ENCODE measurements at places on chromosomes 6 and 20. TPM values are rescaled to one million over a fixed set of nuclear protein-coding genes. Genes with fewer than 3 reads are reported as not detected.

DHX16 gene
- total RNA-seq = 67.0 TPM

NNAT gene
- 17.5 TPM for total RNA-seq

ALDH8A1 gene
- total RNA-seq = not detected

VIP gene
- 1.3 TPM for total RNA-seq

THBD gene
- total RNA-seq = 2.7 TPM

SCRT2 gene
- total RNA-seq = not detected

SEL1L2 gene
- not detected for total RNA-seq

RIMS4 gene
- 1.3 TPM for total RNA-seq

CARMIL1 gene
- 18.7 TPM for total RNA-seq

PACRG gene
- not detected for total RNA-seq

CAP2 gene
- total RNA-seq = 7.0 TPM

ZC3H12D gene
- 1.1 TPM for total RNA-seq

GPR6 gene
- not detected for total RNA-seq

SMLR1 gene
- not detected for total RNA-seq

GRCh38 chr20:41306061-41306727, 11.3 kb downstream of the ZHX3 start:
- H3K36me3 ChIP-seq = no peaks in the 10 kb centered on the region
- no peaks in the 10 kb centered on the region for H3K27me3 ChIP-seq
- no peak overlapping the region for H3K27ac ChIP-seq
- no peak for DNase-seq

DNA sequence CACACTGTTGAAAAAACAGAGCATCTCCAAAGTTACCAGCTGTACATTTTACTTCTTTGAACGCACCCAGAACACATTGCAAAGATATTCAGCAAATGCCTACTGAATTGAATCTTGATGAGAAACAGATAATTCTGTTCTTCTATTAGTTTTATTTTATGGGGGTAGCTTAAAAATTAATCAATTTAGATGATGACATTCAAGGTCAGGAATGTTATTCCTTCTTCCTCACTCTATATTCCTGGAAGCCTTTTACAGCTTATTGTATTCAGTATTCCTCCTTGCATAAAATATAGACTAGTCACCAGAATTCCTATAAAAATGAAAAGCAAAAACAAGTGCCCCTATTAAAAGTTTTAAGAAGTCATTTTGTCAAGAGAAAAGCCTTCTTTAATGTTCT, 21.4 kb upstream of the GMDS start:
- no peak overlapping the region for H3K4me3 ChIP-seq
- H3K4me1 ChIP-seq = no peaks in the 10 kb centered on the region
- no peak overlapping the region for H3K27ac ChIP-seq
- H3K36me3 ChIP-seq = peaks cover 40% of the 10 kb centered on the region

DNA sequence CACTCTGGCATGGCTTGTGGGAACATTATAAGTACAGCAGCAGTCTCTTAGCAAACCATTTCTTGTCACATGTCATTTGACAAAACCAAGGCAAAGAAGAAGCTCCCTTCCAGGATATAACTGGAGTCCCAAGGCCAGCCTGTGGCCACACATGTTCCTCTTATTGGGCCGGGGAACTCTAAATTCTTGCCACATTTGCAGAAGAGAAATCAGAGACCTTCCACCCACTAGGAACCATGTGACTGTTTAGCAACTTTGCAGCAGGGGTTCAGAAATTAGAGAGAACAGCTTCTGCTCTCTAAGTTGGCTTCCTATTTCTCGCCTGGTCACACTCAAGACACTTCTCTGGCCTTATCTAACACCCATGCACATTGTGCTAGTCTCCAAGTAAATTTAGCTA, 20.4 kb upstream of the MEP1A start:
- no peaks in the 10 kb centered on the region for H3K4me1 ChIP-seq
- no peak overlapping the region for H3K27ac ChIP-seq
- DNase-seq = no peak
- H3K4me3 ChIP-seq = no peak overlapping the region
- H3K36me3 ChIP-seq = no peaks in the 10 kb centered on the region

DNA sequence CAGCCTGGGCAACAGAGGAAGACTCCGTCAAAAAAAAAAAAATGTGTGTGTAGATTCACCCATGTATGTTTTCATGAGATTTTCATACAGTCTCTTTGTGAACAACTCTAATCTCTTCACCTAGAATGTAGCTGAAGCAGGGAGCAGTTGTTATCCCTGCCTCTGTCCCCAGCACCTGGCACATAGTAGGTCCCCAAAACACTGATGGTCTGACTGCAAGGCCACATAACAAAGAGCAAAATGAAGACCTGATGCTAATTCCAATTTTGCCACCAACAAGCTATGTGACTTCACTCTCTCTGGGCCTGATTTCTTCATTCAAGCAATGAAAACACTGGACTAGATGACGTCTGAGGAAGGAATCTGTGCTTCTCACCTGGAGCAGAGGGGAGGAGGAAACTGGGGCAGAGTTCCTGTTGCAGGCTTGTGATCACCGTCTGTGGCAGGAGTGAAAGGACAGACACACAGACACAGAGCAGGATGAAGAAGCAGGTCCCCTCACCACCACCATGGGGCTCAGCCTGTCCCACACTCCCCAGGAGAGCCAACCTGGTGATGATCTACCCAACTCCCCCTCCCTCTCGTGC, 4.6 kb downstream of the SLC44A4 start:
- DNase-seq = no peak
- H3K27ac ChIP-seq = peak overlapping the region; percentile 3
- H3K4me1 ChIP-seq = peaks cover 18% of the 10 kb centered on the region
- no peak overlapping the region for H3K4me3 ChIP-seq
- no peaks in the 10 kb centered on the region for H3K27me3 ChIP-seq
- peaks cover 13% of the 10 kb centered on the region for H3K36me3 ChIP-seq

GRCh38 chr6:113923526-113923925, 47.4 kb downstream of the HDAC2 start:
- no peak for DNase-seq
- no peaks in the 10 kb centered on the region for H3K4me1 ChIP-seq
- H3K36me3 ChIP-seq = no peaks in the 10 kb centered on the region
- H3K27ac ChIP-seq = no peak overlapping the region
- no peak overlapping the region for H3K4me3 ChIP-seq
- H3K27me3 ChIP-seq = no peaks in the 10 kb centered on the region

- no peak overlapping the region for H3K27ac ChIP-seq
- no peaks in the 10 kb centered on the region for H3K27me3 ChIP-seq
- H3K36me3 ChIP-seq = no peaks in the 10 kb centered on the region
- no peak overlapping the region for H3K4me3 ChIP-seq
- peaks cover 19% of the 10 kb centered on the region for H3K4me1 ChIP-seq
- no peak for DNase-seq
Measured at GRCh38 chr20:53872081-53872541, 198.3 kb downstream of the BCAS1 start.

DNA sequence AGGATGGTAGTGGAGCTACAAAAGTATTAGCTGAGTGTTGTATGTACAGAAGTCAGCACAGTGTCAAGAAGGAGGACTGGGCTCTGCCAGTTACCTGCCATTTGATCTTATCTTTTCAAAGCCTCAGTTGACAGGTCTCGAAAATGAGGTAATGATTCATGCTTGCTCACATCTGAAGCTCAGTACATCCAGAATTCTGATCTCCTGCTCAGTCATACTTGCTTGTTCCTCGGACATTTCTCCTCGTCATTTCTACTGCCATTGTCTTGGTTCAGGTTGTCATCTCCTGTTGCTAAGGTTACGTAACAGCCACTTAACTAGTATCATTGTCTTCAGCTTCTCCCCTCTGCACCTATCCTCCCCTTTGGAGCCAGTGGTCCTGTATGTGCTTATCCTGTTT, 89.5 kb downstream of the SLX4IP start:
- no peaks in the 10 kb centered on the region for H3K27me3 ChIP-seq
- peaks cover 23% of the 10 kb centered on the region for H3K4me1 ChIP-seq
- peak overlapping the region; percentile 50 for H3K27ac ChIP-seq

DNA sequence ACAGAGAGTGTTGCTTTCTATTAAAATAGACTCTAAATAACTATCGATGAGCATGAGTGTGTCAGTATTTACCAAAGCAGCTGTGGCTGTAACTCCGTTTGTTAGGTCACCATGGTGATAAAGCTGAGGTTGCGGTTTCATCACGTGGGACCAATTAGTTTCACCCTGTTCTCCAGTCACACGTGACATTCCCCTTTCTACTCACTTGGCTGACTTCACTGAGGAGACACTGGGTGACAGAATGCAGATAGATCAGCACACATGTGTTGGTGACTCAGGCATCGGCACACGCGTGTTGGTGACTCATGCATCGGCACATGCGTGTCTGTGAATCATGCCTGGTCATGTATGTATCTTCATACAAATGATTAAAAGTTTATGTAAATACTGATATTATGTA, 285.4 kb downstream of the THBS2 start:
- peaks cover 3% of the 10 kb centered on the region for H3K27me3 ChIP-seq
- H3K36me3 ChIP-seq = no peaks in the 10 kb centered on the region
- no peaks in the 10 kb centered on the region for H3K4me1 ChIP-seq
- DNase-seq = no peak
- H3K4me3 ChIP-seq = no peak overlapping the region

DNA sequence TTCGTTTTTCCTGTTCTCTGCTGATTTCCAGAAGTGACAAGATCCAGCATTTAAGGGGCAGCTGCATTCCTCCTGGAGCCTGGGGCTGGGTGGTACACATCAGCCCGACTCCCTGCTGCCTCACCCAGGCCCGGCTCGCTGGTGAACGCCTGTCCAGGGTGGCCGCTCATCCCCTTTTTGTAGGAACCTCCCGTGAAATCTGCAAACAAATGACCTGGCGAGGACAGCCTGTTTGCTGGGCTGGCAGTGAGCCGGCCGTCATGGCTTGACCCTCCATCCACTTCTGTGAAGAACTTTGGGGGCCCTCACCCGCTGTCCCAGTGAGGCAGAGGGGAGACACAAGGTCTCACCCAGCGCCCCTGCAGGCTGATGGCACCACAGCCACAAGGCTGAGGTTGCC, 39.0 kb downstream of the PYGB start:
- no peaks in the 10 kb centered on the region for H3K27me3 ChIP-seq
- no peak overlapping the region for H3K27ac ChIP-seq
- peaks cover 77% of the 10 kb centered on the region for H3K36me3 ChIP-seq
- no peak overlapping the region for H3K4me3 ChIP-seq
- no peak for DNase-seq

DNA sequence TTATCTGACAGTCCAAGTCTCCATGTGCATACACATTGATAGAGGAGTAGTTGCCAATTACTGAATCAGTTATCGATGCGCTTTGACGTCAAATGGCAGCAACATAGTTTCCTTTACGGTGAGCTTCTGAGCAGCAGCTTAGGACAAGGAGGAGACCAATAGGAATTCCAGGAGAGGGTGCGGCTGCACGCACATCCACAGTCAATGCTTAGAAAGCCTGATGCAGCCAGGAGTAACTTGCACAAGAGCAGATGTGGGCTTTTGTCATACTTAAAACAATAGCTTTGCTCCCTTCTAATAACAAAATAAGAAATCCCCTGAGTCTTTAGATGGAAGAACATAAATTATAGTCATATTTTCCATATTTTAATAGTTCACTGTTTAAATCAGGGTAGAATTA, 442.1 kb downstream of the BCKDHB start:
- no peak overlapping the region for H3K4me3 ChIP-seq
- no peaks in the 10 kb centered on the region for H3K27me3 ChIP-seq
- no peak for DNase-seq
- no peak overlapping the region for H3K27ac ChIP-seq

DNA sequence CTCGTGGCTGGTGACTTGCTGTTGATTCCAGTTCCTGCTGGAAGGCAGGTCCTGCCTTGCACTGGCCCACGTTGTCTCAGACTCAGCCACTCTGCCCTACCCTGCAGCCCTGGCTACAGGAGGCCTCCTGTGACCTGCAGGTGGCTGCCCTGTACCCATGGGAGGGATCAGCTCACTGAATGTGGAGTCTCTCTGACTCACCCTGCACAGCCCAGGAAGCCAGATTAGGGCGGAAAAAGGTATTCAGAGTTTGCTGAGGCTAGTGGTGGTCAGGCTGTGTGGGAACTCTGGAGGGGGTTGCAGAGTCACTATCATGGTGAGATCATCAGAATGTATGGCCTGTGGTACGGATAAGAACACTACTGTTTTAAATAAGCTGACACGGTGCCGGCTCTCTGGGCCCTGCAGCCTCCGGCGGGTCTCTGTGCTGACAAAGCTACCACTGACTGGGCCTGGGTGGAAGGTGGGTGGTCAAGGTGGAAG, 24.7 kb upstream of the PYGB start:
- H3K4me3 ChIP-seq = no peak overlapping the region
- peak; percentile 84 for DNase-seq
- peak overlapping the region; percentile 41 for H3K27ac ChIP-seq
- no peaks in the 10 kb centered on the region for H3K27me3 ChIP-seq
- peaks cover 31% of the 10 kb centered on the region for H3K4me1 ChIP-seq

GRCh38 chr6:160031871-160032270, 63.0 kb downstream of the IGF2R start:
- H3K4me3 ChIP-seq = no peak overlapping the region
- no peak overlapping the region for H3K27ac ChIP-seq
- H3K4me1 ChIP-seq = no peaks in the 10 kb centered on the region
- DNase-seq = no peak
- H3K27me3 ChIP-seq = no peaks in the 10 kb centered on the region

- no peaks in the 10 kb centered on the region for H3K36me3 ChIP-seq
- H3K4me3 ChIP-seq = no peak overlapping the region
- no peak for DNase-seq
- no peaks in the 10 kb centered on the region for H3K27me3 ChIP-seq
Measured at GRCh38 chr6:140027219-140027618, 652.8 kb upstream of the CITED2 start.

DNA sequence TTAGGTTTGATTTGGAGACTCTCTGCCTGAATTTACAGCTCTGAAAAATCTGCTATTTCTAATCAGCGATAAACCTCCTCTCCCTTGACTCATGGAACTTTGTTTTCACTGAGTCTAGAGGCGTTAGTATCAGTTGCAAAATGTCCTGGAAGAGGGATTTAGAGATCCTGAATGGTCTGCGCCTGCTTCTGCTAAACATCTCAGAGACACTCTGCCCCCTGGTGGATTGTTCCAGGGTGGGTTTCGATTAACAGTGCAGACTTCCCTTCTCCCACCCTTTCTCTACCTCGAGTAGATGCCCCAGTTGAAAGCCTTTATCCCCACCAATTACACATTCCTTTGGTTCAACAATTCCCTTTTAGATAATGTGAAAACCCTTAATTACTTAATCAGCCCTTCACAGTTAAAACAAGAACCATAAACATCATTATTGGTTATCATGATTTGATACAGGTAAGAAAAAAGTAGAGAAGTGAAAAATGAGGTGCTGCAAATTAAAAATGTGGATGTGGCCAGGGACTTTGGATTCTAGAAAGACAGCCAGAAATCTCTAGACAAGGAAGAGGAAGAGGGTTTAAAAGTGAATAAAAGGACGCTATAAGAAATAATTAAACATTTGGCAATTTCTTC, 5.5 kb downstream of the HTR1B start:
- peaks cover 11% of the 10 kb centered on the region for H3K27me3 ChIP-seq
- H3K4me3 ChIP-seq = no peak overlapping the region
- DNase-seq = peak; percentile 85
- no peaks in the 10 kb centered on the region for H3K36me3 ChIP-seq

GRCh38 chr6:36805917-36806316, 33.3 kb downstream of the CPNE5 start:
- no peaks in the 10 kb centered on the region for H3K36me3 ChIP-seq
- H3K4me3 ChIP-seq = no peak overlapping the region
- H3K27me3 ChIP-seq = peaks cover 10% of the 10 kb centered on the region
- DNase-seq = no peak
- H3K27ac ChIP-seq = no peak overlapping the region

GRCh38 chr20:32536851-32537656, 48.1 kb downstream of the NOL4L start:
- DNase-seq = peak; percentile 90
- no peaks in the 10 kb centered on the region for H3K27me3 ChIP-seq
- no peaks in the 10 kb centered on the region for H3K36me3 ChIP-seq
- peak overlapping the region; percentile 53 for H3K4me3 ChIP-seq
- peak overlapping the region; percentile 76 for H3K27ac ChIP-seq
